Left ventricle myocardium superior (tissue), 1 donor: ENCODE measurements at places on chromosomes 3 and 15. TPM values are rescaled to one million over a fixed set of nuclear protein-coding genes. Genes with fewer than 3 reads are reported as not detected.

Gene FAM81A
- 11.0 TPM for total RNA-seq

Gene MYRIP
- 0.84 TPM for total RNA-seq

Gene RHO
- total RNA-seq: not detected

Gene SPINT1
- 1.0 TPM for total RNA-seq

Gene CPB1
- not detected for total RNA-seq

Gene RGMA
- total RNA-seq: 27.0 TPM

Gene NUSAP1
- total RNA-seq: 1.0 TPM

Gene TRH
- total RNA-seq: not detected

Gene HIGD1A
- 333 TPM for total RNA-seq

Gene CGNL1
- 15.2 TPM for total RNA-seq

Gene CACNA1D
- 1.0 TPM for total RNA-seq

Gene TMEM45A
- total RNA-seq: 3.2 TPM

Gene TTLL13
- total RNA-seq: 0.20 TPM

Gene ADAMTS9
- total RNA-seq: 15.1 TPM

Gene MIX23
- total RNA-seq: 28.6 TPM

Gene NANOGP8
- not detected for total RNA-seq

Gene CCR4
- total RNA-seq: not detected

Gene XCR1
- not detected for total RNA-seq

Gene TMCC1
- total RNA-seq: 28.4 TPM

Gene DNAJA4
- total RNA-seq: 85.9 TPM

Gene ACOX2
- total RNA-seq: 41.4 TPM

Gene PIF1
- total RNA-seq: 0.42 TPM

Gene CMSS1
- total RNA-seq: 34.5 TPM

Gene PLA2G4F
- 5.2 TPM for total RNA-seq

Gene GOLGA8R
- total RNA-seq: 5.2 TPM

Gene C3orf20
- total RNA-seq: not detected

Gene PRKAR2A
- total RNA-seq: 58.3 TPM

Gene KLHL40
- total RNA-seq: 0.12 TPM

Gene RARRES1
- 14.6 TPM for total RNA-seq

Gene FBXO22
- total RNA-seq: 23.3 TPM

Gene EXD1
- total RNA-seq: not detected

Gene AMOTL2
- 53.9 TPM for total RNA-seq

Gene INSYN1
- total RNA-seq: 168 TPM

Gene TP63
- total RNA-seq: 0.20 TPM
